ENCODE measurements at places on chromosomes 1 and 21.

- DNase-seq = no peak
These were observed 156.9 kb upstream of the SOD1 start for GRCh38 chr21:31502537-31503143.

- no peak for DNase-seq
These were observed 59.9 kb downstream of the SIPA1L2 start for GRCh38 chr1:232570007-232570406.

DNA sequence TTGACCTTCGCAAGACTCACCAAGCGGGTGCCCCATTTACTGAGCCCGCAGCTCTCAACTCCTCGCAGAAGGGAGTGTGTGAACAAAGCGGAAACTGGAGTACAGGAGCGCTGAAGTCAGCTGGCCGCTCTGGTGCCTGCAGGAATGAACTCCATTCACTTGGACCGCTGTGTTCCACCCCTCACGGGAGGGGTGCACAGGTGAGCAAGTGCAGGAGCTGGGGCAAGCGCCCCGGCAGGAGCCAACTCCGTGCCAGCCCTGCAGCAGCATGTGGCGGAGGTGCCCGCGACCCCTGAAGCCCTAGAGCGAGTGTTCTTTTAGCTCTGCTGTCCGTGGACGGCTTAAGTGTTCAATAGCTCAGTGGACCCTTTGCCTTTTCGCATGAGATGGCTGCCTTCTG, 471.6 kb upstream of the ADGRL4 start:
- DNase-seq = no peak

DNA sequence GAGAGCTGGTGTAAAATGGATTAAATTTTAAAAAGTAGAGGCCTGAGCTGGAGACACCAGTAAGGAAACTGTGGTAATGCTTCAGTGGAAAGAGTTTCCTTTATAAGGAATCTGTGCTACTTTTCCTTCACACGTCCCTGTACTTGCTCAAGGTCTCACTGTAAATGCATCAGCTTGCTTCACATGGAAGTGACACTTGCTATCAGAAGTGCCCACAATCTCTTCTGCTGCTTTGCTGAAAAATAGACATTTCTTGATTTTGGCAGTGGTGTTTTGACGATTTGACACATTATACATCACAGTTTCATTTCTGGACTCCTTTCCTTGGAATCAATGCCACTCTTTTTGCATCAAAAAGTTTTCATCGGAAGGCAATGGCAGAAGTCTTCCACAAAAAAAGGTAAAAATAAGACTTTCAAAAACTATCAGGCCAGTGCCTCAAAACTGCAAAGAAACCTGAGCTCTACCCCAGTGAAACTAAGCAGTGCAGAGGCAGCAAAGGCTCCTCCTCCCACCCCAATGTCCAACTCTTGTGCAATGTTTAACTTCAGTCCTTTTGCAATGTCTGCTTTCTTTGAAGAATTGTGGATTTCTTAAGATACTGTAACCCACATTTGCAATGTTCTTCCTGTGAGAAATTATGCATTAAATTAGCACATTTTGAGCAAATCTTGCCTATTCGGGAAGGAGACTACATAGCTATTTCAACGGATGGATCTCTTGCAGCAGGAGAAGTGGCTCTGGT, 18.4 kb upstream of the TSPAN2 start:
- no peak for DNase-seq

GRCh38 chr1:151920149-151920548, 10.8 kb upstream of the THEM4 start:
- no peak for DNase-seq

DNA sequence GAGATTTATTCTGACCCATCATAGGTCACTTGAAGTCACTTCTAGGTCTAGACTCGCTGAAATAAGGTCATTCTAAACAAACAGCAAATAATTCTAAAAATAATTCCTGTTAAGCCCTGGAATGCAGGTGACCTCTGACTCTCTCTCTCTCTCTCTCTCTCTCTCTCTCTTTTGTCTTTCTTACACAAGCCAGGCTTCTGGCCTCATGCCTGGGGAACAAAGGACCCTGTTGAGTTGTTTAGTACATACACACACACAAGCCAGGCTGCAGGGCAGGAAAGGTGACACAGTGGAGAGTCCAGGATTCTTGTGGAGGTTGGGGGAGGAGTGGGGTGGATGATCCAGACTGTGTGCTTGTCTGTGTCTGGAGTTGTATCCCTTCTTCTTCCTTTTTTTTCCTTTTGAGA, 4.0 kb upstream of the MEX3A start:
- DNase-seq = no peak

GRCh38 chr1:24191860-24192259, 4.8 kb upstream of the IFNLR1 start:
- DNase-seq = no peak

- DNase-seq = no peak
These were observed 23.2 kb downstream of the MYBPH start for GRCh38 chr1:203152158-203153034.

GRCh38 chr1:157315544-157315943, 177.3 kb upstream of the ETV3 start:
- DNase-seq = no peak

GRCh38 chr1:54764922-54765561, 719 bp upstream of the PARS2 start:
- no peak for DNase-seq

GRCh38 chr21:44084496-44085241, 22.5 kb upstream of the PWP2 start:
- DNase-seq = no peak

- peak; percentile 17 for DNase-seq
These were observed 11.6 kb upstream of the KCNJ15 start for GRCh38 chr21:38244885-38245869.

- DNase-seq = no peak
These were observed 662.8 kb downstream of the PTPRC start for GRCh38 chr1:199301472-199302217.

DNA sequence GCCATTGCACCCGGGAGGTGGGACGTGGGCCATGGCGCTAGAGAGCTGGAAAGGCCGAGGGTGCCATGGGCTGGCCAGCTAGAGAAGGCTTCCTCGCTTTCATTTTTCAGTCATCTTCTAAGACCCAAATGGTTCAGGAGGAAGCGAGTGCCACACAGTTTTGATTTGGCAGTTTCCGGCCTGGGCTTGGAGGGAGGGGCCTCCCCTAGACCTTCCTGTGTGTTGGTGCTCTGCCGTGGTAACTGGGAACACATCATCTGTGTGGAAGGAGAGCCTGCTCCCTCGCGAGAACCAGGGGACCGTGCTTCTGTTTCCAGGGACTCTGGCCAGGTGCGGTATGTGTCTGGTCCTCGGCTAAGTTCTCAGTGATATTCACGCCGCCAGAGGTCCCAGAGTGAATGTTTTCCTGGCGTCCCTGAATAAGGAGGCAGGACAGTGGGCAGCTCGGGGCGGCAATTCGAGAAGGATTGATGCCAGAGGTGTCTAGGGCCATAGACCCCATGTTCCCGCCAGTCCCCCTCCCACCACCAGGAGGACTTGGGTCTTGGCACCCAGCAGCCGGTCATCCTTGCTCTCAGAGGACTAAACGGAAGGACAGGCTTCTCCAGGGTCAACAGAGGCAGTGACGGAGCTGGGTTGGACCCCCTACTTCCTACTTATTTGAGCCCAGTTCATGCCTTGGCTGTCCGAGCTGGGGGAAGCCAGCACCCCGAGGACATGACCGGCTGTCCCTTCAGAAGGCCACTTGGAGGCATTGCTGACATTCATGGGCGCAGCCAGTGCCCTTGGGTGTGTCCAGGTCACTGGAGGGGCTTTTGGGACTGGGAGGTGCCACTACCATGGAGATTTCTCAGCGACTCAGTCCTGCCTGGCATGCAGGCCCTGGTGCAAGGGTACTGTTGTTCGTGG, 2.7 kb upstream of the NPHP4 start:
- DNase-seq = peak; percentile 36

GRCh38 chr1:107548276-107548675, 407.4 kb downstream of the NTNG1 start:
- DNase-seq = no peak

- DNase-seq = no peak
These were observed 106.4 kb upstream of the BCL9 start for GRCh38 chr1:147434921-147435320.

GRCh38 chr1:20237646-20238045, 51.3 kb upstream of the PLA2G2C start:
- DNase-seq = no peak

GRCh38 chr1:43600033-43601020, 49.6 kb upstream of the KDM4A start:
- no peak for DNase-seq

- DNase-seq = peak; percentile 91
These were observed 5.2 kb downstream of the TNFRSF18 start for GRCh38 chr1:1200876-1201810.

GRCh38 chr1:17101261-17101660, 18.0 kb downstream of the PADI2 start:
- no peak for DNase-seq

DNA sequence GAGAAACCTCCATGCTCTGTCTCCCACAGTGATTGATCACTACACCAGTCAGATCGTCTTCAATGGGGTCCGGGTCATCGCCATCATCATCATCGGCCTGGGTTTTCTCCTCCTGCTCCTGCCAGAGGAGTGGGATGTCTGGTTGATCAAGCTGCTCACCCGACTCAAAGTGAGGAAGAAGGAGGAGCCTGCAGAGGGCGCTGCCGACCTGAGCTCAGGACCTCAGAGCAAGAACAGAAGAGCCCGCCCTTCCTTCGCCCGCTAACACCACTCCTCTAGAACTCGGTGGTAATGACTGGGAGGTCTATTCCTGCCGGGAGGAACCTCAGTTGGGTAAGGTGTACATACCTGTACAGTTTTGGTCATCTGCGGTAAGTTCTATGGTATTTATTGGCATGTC, 50.3 kb upstream of the COA6 start:
- peak; percentile 34 for DNase-seq

DNA sequence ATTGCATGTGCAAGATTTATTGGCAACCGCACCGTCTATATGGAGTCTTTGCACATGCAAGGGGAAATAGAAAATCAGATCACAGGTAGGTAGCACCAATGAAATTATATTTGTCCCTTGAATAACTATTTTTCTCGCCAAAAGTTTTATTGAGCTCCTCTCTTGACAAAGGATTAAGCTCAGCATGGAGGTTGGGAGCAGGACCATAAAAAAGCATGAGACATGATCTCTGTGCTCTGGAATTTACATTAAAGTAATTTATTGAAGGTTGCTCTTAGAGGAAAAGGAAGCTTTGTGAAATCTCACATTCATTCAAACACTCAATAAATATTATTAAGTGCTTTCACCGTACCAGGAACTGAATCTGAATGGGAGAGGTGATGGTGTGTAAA, 66.0 kb upstream of the UBE2U start:
- DNase-seq = no peak

DNA sequence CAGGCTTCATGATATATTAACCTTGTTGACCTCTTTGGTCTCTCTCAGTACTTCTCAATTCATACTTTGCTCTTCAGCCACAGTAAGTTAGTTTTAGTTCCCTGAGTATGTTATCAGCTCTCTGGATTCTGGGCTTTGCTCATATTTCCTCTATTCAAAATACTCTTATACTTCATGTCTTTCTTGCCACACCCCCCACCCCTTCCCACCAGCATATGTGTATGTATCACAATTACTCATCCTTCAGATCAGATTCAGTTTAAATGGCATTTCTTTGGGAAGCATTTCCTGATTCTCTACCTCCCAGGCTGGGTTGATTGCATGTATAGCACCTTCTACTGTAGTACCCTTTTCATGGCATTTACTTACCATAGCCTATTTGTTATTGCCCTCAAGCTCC, 28.3 kb downstream of the SLC30A7 start:
- no peak for DNase-seq

GRCh38 chr1:153790966-153791647, 15.9 kb downstream of the SLC27A3 start:
- DNase-seq = no peak

- DNase-seq = no peak
These were observed 664.3 kb upstream of the B3GALT2 start for GRCh38 chr1:193850745-193851144.

DNA sequence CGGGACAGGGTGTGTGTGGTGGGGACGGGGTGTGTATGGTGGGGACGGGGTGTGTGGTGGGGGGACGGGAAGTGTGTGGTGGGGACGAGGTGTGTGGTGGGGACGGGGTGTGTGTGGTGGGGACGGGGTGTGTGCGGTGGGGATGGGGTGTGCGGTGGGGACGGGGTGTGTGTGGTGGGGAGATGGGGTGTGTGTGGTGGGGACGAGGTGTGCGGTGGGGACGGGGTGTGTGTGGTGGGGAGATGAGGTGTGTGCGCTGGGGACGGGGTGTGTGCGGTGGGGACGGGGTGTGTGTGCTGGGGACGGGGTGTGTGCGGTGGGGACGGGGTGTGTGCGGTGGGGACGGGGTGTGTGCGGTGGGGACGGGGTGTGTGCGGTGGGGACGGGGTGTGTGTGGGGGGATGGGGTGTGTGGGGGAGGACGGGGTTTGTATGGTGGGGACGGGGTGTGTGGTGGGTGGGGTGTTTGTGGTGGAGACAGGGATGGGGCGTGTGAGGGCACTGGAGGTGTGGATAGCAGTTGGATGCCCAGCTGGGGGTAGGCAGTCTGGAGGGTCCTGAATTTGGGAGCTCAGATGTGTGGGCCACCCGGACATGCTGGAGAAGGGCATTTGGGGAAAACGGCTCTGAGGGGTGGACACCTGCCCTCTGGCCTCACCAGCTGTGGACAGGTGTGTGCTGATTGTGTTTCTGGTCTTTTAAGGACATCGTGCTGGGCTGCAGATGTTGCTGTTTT, 16.9 kb downstream of the IBA57 start:
- DNase-seq = no peak

GRCh38 chr1:91171898-91172297, 150.1 kb upstream of the ZNF644 start:
- DNase-seq = no peak

DNA sequence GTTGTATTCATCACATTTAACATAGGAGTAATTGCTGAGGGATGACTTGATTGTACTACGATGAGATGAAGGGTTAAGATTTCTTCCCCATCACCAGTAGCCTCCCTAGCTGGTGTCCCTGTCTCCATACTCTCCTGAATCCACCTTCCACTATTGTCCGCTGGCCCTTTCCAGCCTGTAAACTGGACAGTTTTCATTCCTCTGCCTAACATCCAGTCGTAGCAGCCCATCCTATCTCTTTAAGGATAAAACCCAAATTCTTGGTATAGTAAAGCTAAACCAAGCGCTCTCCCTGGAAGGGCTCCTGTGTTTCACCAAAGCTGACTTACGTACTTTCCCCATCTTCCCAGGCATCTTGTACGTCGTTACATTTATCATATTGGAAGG, 670 bp downstream of the COX20 start:
- no peak for DNase-seq

- DNase-seq = no peak
These were observed 25.5 kb downstream of the MAN1C1 start for GRCh38 chr1:25641931-25642573.

DNA sequence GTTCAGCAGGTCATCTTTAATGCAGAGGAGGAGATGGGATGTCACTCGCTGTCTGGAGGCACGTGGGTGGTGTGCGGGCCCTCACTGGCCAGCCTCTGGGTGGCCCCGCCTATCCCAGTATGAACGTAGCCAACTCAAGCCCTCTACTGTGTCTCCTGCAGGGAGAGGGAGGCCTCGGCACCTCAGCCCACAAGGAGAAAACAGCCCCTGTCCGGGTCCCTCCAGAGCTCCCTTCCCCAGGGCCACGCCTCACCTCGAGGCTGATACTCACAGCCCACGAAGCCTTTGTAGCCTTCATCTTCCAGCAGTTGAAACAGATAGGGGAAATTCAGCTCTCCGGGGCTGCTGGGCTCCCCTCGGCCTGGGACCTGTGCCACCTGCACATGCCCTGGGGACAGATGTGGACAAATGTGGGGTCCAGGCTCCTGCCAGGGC, 2.6 kb downstream of the HYI start:
- no peak for DNase-seq

- DNase-seq = no peak
These were observed 18.9 kb downstream of the SLC30A10 start for GRCh38 chr1:219909476-219909875.

- no peak for DNase-seq
These were observed at the start of gene LRRC7 for GRCh38 chr1:69567652-69568420. LRRC7 (plus strand) TSS chr1:69567922; CDS start chr1:69568640, 718 bp downstream.

All from T-helper 17 cell (primary cell).